ENCODE measurements at places on chromosomes 4 and X.

GRCh38 chr4:66034262-66034661 lies 364.0 kb upstream of the EPHA5 start:
- no peak overlapping the region for H3K27ac ChIP-seq
- H3K36me3 ChIP-seq, result no peaks in the 10 kb centered on the region
- DNase-seq, result no peak
- H3K4me1 ChIP-seq, result no peaks in the 10 kb centered on the region
- H3K4me3 ChIP-seq, result no peak overlapping the region
- H3K27me3 ChIP-seq, result no peaks in the 10 kb centered on the region

DNA sequence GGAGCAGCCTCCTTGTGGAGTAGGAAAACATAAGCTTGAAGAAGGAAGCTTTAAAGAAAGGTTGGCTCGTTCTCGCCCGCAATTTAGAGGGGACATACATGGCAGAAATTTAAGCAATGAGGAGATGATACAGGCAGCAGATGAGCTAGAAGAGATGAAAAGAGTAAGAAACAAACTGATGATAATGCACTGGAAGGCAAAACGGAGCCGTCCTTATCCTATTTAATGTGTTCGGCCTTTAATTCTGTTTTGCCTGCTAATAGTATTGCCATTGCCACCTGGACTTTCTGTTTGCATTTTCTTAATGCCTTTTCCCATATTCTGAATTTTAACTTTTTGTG lies 1.4 kb downstream of the TCEAL1 start:
- no peaks in the 10 kb centered on the region for H3K4me1 ChIP-seq
- peak overlapping the region; percentile 53 for H3K4me3 ChIP-seq
- no peak for DNase-seq
- H3K36me3 ChIP-seq, result no peaks in the 10 kb centered on the region

DNA sequence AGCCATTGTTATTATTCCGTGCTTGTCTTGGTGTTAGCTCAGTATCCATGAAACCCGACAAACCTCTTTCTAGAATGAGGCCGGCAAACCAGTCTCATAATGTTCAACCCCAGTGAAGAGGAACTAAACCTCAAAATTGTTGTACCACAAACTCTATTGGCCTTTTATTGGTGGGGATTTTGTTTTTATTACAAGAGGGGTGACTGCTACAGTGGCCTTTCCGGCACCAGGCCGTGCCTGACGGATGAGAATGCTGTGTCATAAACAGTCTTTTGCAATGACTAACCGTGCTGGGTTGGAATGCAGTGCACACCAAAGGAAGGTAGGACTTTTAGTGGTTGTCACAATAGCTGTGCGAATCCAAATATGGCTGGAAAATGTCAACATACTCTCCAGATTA lies 60.8 kb downstream of the SHROOM2 start:
- no peaks in the 10 kb centered on the region for H3K27me3 ChIP-seq
- no peak for DNase-seq
- no peak overlapping the region for H3K4me3 ChIP-seq

DNA sequence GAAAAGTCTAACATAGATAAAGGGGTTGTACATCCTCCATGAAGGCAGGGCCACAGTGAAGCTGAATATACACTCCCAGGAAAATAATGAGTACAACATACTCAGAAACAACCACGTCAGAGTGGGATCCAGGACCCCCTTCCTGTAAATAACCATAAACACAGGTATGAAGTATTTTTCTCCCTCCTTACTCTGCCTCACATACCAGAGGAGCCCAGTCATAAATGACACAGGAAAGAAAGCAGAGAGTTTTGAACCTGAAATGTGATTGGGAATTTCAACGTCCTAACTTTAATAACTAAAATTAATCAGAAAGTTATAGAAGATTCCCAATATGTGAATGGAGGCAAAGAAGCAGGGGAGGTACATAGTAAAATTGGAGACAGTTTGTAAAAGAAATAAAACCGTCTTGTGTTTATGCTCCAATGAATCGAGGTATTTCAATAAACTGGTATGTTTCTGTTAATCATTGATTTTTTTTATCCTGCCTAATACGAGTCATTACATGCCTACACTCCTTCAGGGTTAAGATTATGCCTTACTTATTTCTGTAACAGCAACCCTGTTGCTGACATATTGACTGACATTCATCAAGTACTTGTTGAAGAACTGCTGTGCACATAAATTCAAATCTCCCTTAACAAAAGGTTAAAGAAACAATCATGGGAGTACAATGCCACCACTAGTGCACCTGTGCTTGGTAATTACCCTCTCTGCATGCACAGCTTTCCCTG lies 431.3 kb downstream of the KCNIP4 start:
- no peaks in the 10 kb centered on the region for H3K4me1 ChIP-seq
- no peak for DNase-seq
- H3K27me3 ChIP-seq, result no peaks in the 10 kb centered on the region
- no peaks in the 10 kb centered on the region for H3K36me3 ChIP-seq
- H3K4me3 ChIP-seq, result no peak overlapping the region
- H3K27ac ChIP-seq, result no peak overlapping the region

DNA sequence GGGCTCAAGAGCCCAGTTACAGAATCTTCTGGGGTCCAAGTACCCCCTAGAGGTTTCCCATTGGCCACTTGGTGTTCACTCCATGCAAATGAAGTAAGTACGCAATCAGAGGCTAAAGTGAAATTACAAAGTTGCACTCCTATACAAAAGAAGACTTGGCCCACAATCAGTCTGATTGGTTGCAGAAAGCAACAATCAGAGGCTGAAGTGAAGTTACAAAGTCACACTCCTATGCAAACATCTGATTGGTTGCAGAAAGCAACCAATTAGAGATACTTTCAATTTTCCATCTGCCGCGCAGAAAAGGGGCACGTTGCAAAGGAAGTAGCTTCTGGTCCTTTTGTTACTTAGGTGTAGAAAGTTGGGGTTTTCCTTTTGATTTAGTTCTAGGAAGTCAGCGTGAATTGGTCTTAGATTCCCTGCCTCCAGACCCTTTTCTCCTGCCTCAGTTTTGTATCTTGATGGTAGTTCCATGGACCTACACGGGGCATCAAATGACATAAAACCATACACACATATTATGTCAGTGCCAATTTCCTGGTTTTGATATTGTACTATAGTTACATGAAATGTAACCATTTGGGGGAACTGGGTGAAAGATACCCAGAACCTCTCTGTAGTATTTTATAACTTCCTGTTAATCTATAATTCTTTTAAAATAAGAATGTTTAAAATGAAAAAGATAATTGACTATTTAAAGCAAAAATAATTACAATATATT lies 12.4 kb upstream of the PIN4 start:
- H3K4me3 ChIP-seq, result no peak overlapping the region
- no peak for DNase-seq
- no peaks in the 10 kb centered on the region for H3K4me1 ChIP-seq
- H3K36me3 ChIP-seq, result no peaks in the 10 kb centered on the region

All from uterus (tissue), 4 donors.